ENCODE measurements at places on chromosomes 11 and 22. TPM values are rescaled to one million over a fixed set of nuclear protein-coding genes. Genes with fewer than 3 reads are reported as not detected.

MTFP1 gene
- 47.4 TPM for polyA plus RNA-seq

SULT4A1 gene
- not detected for polyA plus RNA-seq

DNA sequence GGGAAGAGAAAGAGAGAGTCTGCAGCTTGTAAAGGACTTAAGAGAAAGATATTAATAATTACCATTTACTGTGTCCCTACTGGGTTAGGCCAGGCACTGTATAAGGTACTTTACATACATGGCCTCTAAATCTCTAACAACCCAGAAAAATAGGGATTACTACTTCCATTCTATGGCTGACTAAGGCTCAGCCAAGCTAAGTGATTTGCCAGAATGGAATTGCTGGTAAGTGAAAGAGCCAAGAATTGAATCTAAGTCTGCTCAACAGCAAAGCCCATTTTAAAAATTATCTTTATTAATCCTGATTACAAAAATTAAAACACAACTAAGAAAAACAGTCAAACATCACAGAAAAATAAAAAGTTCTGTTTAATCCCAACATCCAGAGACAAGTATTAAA lies 21.4 kb downstream of the XRRA1 start:
- no peak for DNase-seq

DNA sequence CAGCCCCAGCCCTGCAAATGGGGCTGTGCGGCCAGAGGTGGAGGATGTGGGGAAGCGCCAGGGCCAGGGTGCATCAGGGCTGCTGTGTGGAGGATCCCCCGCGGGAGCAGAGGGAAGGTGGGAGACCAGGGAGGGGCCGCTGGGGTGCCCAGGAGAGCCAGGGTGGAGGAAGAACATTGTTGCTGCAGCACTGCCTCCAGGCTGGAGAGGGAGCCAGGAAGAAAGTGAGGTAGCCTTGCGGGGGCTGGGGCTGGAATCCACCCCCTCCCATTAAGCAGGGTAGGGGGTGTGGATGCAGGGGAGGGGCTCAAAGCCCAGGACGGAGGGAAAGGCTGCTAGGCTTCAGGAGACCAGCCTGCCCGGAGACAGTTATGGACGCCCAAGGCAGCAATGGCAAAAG lies 15.0 kb downstream of the CABP7 start:
- no peak for DNase-seq

DNA sequence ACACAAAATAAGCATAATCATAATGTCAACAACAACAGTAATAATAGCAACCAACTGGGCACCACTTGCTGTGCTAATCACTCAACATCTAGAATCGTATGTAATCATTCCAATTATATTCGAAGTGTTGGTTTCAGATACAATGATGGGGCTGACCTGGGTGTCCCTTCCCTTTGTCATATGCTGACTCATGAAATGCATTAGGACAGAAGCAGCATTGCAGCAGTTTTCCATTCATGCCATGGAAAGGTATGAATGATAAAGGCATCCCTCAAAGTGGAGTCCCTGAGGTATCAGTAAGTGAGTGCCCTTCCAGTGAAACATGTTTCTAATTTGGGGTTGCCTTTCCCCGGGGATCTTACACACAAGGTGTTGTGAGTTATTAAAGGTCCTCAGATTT lies 46.3 kb upstream of the ANO3 start:
- no peak for DNase-seq
